NCI-H69 (cell line): ENCODE measurements at places on chromosomes 5 and 9.

DNA sequence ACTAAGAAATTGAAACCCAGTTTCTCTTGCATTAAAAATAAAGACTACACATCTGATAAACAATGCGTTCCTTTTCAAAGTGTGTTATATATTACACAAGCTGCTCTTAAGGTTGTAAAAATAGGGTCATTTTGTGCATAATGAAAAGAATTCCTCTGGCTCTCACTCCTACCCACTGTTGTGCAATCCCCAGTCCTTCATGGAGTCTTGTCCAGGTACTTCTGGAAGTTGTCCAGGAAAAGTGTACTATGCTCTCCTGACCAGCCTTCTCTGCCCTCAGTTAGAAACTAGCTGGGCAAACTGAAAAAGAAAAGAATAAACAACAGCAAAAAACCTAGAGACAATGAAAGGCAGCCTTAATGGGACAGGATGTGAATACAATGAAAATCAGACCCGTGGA is 345.5 kb upstream of the PAPPA start:
- DNase-seq: no peak

DNA sequence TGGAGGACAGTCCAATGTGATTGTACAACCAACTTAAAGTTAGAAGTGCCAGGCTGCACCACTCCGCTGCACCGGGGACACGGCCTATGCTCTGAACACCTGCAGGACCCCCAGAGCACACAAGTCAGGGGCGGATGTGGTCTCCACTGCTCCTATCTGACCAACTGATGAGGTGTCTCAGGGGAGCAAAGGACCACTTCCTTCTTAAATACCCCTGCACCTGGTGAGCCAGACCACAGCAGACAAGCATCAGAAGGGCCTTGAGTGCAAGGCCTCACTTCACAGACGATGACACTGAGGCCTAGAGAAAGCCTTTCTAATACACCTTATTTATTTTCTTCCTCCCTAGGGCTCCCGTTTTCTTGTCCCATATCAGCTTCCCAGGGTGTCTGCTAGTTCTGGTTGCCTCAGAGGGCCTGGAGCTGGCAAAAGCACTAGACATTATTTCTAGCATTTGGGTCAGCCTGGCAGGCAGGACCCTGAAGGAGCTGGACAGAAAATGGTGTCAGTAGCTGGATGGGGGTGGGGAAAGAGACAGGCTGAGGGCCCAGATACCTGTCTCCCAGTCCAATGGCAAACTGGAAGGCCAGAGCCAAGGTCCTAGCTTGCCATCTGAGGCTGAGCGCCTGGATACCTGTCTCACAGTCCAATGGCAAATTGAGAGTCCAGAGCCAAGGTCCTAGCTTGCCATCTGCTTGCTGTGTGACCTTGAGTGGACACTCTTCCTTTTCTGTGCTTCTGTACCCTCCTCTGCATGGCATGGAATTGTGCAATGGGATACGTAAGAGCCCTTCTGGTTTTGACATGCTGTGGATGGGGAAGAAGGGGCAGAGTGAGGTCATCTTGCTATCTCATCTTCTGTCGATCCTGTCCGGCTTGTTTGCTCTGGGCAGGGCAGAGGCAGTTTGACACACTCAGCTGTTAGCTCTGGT is 9.0 kb downstream of the CCDC69 start:
- no peak for DNase-seq

- DNase-seq: no peak
These were observed 49.7 kb downstream of the NKD2 start for GRCh38 chr5:1058083-1058945.

DNA sequence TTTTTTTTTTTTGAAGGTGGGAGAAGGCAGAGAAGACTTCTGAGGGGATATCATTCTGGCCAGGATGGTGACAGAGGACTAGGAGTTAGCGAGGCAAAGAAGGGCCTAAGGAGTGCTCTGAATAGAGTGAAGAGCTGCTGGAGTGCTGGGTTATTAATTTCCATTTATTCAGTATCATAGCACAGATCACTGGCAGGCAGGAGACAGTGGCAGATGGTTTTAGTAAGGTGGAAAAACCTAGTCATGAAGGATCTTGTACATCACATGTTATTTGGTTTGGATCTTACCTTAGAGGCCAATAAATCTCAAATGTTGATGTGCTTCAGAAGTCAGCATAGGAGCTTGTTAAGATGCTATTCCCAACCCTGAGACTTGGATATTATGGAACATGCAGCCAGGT is 165.5 kb downstream of the TTLL11 start:
- no peak for DNase-seq

DNA sequence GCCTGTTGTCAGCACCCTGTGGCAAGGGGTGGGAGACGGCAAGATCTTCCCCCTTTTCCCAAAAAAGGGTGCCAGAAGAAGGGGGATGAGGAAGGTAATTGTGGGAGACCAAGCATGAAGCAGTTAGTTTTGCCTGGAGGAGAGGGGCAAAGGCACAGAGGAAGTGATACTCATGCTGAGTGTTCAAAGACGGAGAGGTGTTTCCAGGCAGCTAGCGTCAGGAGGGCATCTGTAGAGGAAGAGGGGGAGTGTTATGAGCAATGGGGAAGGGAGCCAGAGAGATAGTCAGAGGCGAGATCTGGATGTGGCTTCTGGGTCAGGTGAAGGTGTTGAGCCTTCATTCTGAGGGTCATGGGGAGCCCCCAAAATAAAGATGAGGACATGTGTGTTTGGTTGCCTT is 26.9 kb upstream of the ADAM19 start:
- no peak for DNase-seq

- DNase-seq: no peak
These were observed 248.1 kb downstream of the PIK3R1 start for GRCh38 chr5:68463606-68464005.
